ENCODE measurements at places on chromosomes 12 and 14. TPM values are rescaled to one million over a fixed set of nuclear protein-coding genes. Genes with fewer than 3 reads are reported as not detected.

GRCh38 chr12:128578045-128578444, 245.7 kb downstream of the SLC15A4 start:
- DNase-seq = no peak

DNA sequence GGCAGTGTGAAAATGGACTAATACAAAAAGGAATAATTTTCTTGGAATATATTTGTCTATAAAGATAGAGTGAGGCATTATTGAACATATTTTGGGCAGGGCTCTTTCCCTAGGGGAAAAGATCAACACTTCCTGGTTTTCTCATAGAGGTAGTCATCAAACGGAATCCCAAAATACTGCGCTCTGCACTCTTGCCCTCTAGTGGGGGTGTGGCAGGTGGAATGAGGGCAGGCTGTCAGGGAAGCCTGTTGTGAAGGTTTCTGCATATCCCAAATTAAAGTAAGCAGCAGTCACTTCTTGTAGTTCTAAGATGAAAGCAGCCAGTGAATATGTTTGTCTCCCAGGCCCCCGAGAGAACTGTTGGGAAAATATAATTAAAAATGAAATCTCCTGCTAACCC, 666.8 kb upstream of the TMEM132C start:
- peak; percentile 20 for DNase-seq

DNA sequence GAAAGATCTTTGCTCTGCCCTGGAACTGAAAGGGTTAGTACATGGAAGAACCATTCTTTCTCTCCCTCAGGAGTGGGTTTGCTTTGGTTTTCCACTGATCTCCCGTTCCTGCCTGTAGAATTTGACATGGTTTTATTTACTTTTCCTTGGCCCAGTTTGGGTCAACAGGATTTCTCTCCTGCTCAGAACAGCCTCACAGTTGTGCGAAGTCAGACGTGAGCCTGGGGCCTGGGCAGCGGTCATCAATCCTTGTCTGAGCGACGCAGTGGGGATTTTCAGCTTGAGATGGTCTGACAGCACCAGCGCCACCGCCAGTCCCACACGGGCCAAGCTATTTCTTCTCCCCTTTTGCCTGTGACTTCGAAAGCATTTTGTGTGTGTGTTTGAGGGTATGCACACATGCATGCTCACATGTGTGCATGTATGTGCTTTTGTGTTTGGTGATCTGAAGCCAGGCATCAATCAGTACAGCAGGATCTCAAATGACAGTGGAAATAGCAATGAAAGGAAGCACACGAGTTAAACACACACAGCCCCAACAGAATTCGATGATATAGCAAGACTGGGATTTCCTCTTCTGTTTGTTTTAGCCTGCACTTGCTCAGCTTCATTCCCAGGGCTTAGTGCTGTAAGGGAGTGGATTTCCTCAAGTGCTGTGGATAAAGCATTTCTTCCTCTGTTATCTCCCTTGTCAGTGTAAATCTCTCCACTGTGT, 58.3 kb downstream of the SMOC1 start:
- DNase-seq = no peak

DNA sequence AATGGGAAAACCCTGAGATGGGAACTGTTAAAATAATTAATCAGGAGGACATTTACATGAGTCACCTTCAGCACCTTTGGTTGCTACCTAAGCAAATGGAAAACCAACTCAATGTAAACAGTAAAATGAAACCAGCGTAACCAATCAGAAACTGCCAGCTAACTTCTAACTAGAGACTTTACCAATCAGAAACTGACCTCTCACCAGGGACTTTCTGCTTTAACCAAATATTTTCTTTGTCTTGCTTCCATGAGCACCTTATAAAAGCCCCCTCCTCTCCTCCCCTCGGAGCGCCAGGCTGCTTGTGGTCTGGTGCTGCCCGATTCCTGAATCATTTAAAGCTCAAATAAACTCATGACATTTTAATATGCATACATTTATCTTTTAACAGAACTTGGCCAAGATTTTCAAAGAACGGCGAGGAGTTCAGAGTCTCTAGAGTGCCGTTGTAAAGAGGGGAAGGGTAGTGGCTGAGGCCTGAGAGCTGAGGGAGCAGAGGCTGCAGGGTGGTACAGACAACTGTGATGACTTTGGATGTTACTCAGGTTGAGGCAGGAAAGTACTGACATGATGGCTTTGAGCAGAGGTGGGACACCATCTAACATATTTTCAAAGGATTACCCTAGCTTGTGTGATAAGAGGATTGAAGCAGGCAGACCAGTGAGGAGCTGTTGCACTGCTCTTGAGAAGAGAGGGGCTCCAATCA, 183.6 kb downstream of the CRADD start:
- no peak for DNase-seq

- no peak for DNase-seq
Measured at GRCh38 chr14:50828721-50829488, 2.1 kb downstream of the NIN start.

IAPP gene
- not detected for total RNA-seq

KRT4 gene
- not detected for total RNA-seq

AMN gene
- total RNA-seq = 0.68 TPM
